ENCODE measurements at places on chromosomes 5 and 9. TPM values are rescaled to one million over a fixed set of nuclear protein-coding genes. Genes with fewer than 3 reads are reported as not detected.

Gene QRFP
- not detected for total RNA-seq

Gene MAMDC4
- 0.88 TPM for total RNA-seq

DNA sequence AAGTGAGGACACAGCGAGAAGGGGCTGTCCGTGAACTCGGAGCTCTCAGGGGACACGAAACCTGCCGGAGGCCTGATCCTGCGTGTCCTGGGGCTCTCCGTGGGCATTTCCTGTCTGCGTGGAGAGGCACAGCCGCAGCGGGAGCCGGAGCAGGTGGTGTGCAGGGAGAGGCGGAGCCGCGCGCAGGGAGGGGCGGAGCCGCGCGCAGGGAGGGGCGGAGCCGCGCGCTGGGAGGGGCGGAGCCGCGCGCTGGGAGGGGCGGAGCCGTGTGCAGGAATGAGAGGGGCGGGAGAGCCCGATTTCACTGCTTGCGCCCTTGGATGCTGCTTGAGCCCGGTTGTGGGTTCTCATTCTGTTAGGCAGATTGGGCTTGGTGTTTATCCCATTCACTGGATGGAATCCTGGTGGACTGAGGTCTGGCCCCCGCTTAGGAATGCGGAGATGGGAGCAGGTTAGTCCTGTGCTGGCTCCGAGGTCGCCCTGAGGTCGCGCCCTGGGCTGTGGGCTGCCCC is 26.7 kb downstream of the NDUFS6 start:
- DNase-seq = peak; percentile 38

GRCh38 chr9:125325826-125326225 is 64.2 kb downstream of the GAPVD1 start:
- DNase-seq = peak; percentile 8

GRCh38 chr9:136518623-136519022 is 27.2 kb downstream of the NOTCH1 start:
- no peak for DNase-seq

Measured in osteoblast (primary cell).